ENCODE measurements at places on chromosomes 2 and 18. TPM values are rescaled to one million over a fixed set of nuclear protein-coding genes. Genes with fewer than 3 reads are reported as not detected.

Gene FIGN
- total RNA-seq: 4.1 TPM

Gene HOXD13
- not detected for total RNA-seq

Gene CAPN14
- total RNA-seq: 0.16 TPM

Gene SCN9A
- total RNA-seq: 14.0 TPM

Gene DSG4
- total RNA-seq: not detected

Measured in fibroblast of the aortic adventitia (primary cell).